ENCODE measurements at places on chromosomes 7 and 10.

DNA sequence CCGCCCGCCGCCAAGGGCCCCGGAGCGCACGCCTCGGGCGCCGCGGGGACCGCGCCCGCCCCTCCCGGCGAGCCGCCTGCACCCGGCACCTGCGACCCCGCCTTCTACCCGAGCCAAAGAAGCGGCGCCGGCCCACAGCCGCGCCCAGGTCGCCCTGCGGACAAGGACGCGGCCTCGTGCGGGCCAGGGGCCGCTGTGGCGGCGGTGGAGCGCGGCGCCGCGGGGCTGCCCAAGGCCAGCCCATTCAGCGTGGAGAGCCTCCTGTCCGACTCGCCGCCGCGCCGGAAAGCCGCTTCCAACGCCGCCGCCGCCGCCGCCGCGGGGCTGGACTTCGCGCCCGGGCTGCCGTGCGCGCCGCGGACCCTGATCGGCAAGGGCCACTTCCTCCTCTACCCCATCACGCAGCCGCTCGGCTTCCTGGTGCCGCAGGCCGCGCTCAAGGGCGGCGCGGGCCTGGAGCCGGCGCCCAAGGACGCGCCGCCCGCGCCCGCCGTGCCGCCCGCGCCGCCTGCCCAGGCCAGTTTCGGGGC lies 3.5 kb downstream of the UNCX start:
- no peak for DNase-seq

GRCh38 chr10:62046522-62047227 lies 145.2 kb downstream of the ARID5B start:
- no peak for DNase-seq

DNA sequence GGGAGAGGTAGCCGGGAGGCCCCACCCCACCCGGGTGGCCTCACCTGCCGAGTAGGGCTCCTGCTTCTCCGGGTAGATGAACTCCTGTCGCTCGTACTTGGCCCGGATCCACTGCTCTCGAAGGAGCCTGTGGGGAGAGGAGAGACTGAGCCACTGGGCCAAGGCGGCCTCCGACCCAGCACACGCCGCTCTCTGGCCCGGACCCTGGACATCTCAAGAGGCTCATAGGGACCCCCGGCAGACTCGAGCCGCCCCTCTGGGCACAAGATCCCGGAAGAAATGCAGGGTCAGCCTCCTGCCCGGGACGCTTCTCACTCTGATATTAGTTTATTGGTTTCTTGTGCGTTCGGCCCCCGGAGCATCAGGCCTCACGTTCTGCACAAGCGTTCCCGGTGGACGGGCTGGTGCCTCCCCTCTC lies 34.5 kb downstream of the ADAP1 start:
- no peak for DNase-seq

- DNase-seq = no peak
Observed at GRCh38 chr7:6123843-6124242, 92.7 kb downstream of the ANKRD61 start.

GRCh38 chr10:1240341-1240775 lies 184.2 kb downstream of the WDR37 start:
- DNase-seq = peak; percentile 14

- DNase-seq = peak; percentile 88
Observed at GRCh38 chr7:101099969-101100781, 14.9 kb downstream of the TRIM56 start.

- no peak for DNase-seq
Observed at GRCh38 chr7:101779267-101779666, 38.2 kb upstream of the CUX1 start.

DNA sequence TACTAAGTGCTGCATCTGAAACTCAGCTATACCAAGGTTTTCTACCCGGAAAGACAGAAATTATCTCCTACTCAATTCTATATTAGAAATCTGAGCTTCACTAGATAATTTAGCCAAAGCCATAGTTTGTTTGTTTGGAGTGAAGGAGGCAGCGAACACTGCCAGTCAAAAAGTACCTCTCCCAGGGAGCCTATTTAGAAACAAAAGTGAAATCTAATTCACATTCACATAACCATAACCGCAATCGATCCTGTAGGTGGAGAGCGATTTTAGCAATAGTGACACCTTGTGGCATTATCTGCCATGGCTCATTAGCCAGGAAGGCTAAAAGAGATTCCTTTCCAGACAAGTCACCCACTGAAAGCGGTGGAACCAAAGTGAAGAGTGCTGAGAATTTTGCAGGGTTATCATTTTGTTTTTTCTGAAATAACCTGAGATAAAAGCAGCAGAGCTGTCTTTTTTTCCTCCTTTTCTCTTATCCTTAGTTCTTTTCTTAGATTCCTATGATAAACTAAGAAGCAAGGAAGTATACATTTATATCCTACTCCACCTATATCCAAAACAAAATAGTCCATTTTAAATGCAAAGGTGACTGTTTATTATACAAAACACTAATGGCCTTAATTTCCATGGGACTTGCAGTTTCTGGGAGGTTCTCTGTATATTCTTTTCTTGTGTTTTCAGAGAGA lies 83.7 kb upstream of the BET1 start:
- peak; percentile 15 for DNase-seq

- no peak for DNase-seq
Observed at GRCh38 chr10:103523683-103524082, 30.2 kb downstream of the NEURL1 start.

DNA sequence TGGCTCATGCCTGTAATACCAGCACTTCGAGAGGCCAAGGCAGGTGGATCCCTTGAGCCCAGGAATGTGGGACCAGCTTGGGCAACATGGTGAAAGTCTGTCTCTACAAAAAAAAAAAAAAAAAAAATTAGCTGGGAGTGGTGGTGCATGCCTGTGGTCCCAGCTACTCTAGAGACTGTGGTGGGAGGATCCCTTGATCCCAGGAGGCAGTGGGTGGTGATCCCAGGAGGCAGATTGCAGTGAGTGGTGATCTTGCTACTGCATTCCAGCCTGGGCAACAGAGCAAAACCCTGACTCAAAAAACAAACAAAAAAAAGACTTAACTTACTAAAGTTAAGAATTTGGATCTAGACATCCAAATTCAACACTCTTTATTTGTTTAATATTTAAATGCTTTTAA lies 10.2 kb upstream of the ADO start:
- no peak for DNase-seq

DNA sequence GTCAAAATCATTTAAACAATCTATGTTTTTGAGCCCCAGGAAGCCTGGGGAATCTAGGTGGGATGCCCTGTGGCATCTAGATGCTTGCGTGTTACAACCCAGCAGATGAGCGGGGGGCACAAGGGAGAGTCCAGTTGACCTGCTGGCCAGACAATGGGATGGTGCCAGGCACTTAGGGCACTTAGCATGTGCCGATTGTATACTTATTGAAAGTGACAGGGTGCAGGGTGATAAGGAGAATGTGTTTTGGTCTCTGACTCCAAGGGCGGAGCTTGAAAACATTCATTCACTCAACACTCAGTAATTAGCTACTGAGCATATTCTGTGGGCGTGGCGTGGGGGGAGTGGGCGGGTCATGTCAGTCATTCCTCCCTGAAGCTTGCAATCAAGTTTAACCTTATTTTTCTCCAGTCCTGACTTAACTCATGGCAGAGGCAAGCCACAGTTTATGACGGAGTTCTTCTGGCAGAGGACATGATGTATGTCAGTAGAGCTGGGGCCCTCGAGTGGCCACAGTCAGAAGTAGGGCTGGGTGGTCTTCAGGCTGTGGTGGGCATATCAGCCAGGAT lies 115.1 kb downstream of the PRKCQ start:
- DNase-seq = no peak

DNA sequence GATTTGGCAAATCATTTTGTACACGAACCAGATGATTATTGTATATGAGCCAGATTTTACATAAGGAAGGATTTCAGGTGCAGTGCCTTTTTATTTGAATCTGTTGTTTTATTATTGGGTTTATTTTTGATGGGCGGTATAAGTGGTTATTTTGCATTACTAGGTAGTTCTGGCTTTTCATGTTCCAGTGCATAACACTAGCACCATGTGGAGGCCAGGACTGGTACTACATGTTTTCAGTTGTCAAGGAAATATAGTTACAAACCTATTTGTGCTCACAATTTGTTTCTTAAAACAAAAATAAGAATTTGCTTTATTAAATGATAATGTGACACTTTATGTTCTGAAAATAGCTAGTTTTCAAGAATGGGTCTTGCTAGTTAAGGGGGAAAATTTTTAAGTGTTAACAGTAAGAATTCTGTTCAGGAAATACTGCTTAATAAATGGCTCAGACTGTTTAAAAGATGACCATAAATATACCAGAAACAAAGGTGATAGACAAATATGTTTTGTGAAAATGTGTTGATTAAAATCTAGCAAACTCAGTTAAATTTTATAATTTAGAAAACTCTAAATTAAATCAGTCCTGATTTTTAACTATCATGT lies 7.1 kb upstream of the SEMA3E start:
- DNase-seq = no peak

GRCh38 chr10:52463826-52464225 lies 149.7 kb downstream of the DKK1 start:
- DNase-seq = no peak

GRCh38 chr10:802506-802905 lies 113.0 kb upstream of the DIP2C start:
- DNase-seq = no peak

DNA sequence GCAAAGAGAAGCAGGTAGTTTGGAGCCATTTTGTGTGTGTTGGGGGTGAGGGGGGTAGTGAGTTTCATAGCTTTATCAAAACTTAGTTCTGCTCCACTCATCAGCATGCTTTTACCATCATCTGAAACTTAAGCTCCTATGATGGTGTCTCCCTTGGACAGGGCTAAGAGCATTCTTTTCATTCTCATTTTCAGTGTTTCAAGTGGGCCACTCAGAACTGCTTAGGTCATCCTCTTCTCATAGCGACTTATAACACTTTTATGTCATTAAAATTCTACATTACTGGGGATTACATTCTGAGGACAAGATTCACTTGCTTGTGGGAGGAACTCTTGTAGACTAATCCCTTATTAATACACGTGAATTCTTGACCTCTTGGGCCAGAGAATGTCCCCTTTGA lies 649.4 kb downstream of the SUGCT start:
- no peak for DNase-seq

GRCh38 chr7:150428671-150429451 lies 21.6 kb upstream of the GIMAP8 start:
- peak; percentile 74 for DNase-seq

- no peak for DNase-seq
Observed at GRCh38 chr10:44313761-44314165, 71.1 kb downstream of the CXCL12 start.

- no peak for DNase-seq
Observed at GRCh38 chr7:130513447-130513846, 21.6 kb downstream of the MEST start.

GRCh38 chr10:12834116-12834665 lies 167.3 kb downstream of the CCDC3 start:
- no peak for DNase-seq

GRCh38 chr10:92119340-92119739 lies 171.5 kb downstream of the CPEB3 start:
- no peak for DNase-seq

- DNase-seq = no peak
Observed at GRCh38 chr7:40978047-40978446, 724.8 kb downstream of the INHBA start.

GRCh38 chr7:45082831-45083331 lies 5.9 kb downstream of the NACAD start:
- no peak for DNase-seq

DNA sequence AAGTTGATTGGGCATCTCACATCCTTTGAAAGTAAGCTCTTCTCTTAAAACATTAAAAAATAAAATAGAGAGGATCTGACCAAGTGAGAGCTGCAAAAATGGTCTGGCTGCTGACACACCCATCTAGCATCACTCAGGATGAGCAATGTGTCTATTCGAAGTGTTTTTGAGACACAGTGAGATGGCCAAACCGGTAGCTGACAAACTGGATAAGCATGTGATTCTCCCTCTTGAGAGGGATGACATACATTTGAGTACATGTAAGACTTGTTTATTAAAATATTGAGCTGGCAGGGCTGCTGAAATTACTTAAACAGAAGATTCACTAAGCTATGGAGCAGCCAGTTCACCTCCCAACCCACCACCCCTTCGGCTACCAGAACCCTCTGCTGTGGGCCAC lies 333.9 kb downstream of the ADRA2A start:
- no peak for DNase-seq

DNA sequence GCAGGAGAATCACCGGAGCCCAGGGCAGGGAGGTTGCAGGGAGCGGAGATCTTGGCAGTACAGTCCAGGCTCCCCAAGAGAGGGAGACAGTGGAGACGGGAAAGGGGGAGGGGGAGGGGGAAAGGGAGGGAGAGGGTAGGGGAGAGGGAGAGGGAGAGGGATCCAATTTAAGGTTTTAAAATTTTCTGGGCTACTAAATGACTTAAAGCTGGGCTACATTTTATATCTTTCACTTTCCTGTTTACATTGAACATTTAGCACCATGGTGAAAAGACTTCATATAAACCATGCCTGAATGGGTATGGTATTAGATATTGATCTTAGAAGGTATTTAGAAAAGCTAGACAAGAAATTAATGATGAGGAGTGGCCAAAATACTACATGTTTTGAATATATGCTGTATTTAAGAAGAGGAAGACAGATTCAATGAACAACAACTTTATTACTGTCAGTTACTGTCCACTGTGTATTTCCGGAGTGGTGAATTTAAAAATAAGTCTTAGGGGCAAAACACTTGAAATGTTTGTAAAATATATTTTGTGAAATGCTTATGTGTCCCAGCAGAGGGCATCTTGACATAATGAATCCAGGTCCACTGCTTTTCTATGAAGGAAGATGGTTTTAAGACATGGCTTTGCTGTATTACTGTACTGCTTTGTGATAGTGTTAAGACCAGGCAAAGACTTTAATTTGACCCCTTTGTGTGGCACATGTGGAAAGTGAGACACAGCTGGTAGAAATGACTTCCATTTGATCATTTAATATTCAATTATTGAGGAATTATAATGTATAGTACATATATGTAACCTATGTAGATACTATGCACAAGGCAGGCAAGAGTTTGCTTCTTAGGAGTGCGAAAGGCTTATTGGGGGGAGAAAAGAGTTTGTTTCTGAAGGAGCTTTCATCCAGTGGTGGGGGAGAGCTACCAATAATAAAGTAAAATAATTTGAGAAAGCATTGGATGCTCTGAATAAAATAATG lies 52.8 kb downstream of the NRF1 start:
- peak; percentile 10 for DNase-seq

GRCh38 chr7:99926321-99926720 lies 3.1 kb downstream of the GJC3 start:
- no peak for DNase-seq

DNA sequence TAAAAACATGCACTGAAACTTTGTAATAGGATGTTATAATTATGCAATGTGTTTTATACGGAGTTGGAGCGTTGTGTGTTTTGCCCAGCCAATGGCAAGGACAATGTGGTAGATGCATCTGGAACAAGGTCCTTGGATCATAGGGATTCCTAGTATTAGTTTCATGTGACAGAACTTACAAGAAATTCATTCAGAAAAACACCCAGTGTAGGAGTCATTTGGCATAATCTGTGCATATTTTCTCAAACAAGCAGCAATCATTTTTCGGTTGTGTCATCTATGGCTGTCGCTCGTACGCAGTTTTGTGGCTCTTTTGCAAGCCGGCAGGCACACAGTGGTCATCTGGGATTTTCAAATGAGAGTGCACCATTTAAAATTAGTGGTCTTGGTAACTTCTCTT lies 19.8 kb downstream of the CREB5 start:
- no peak for DNase-seq
